Activated CD4-positive, CD25-positive, alpha-beta regulatory T cell treated with anti-CD3 and anti-CD28 coated beads, Interleukin-2, amount 50 U/mL, for 16 hours (primary cell): ENCODE measurements at places on chromosomes 3 and 15.

DNA sequence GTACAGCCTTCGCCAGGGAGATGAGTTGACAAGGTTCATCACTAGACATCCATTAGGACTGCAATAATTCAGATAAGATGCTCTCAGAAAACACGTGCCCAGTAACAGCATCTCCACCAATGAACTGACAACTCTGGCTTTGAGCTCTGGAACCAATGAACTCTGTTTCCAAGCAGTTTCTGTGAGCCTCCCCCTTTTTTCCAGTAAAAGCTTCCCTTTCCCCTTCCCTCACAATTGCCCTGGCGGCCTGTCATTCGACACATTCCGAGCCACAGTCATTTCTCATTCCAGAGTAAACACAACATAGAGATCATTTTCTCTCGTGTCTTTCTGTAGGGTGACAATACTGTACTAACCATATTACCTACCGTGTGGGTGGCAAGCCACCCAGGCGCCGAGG is 3.6 kb downstream of the PLA2G4D start:
- no peak for DNase-seq

- DNase-seq: no peak
These were observed 1.2 kb upstream of the LARS2 start for GRCh38 chr3:45387171-45387570.

GRCh38 chr15:52645916-52646315 is 33.3 kb downstream of the ATOSA start:
- no peak for DNase-seq

DNA sequence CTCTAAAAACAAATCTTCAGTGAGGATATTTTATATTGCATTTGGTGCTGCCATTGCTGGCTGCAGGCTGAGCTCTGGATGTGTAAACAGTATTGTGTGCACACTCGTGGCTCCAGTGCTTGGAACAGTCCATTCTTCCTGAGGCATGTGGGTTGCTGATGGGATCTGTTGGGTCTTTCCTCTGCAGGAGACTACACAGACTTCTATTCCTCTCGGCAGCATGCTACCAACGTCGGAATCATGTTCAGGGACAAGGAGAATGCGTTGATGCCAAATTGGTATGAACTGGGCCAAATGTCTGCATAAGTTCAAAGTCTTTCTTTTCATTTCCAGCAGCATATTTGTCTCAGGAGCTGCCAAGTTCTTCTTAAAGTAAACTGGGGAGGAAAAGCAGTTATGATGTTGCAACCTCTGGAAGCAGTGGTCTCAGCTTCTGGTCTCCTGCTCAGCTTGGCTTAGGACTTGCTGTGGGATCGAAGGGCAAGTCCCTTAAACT is 9.3 kb downstream of the FAH start:
- no peak for DNase-seq

- DNase-seq: no peak
These were observed 27.1 kb upstream of the SEMA3F start for GRCh38 chr3:50128001-50128400.
